ENCODE measurements at places on chromosomes 2 and 18. TPM values are rescaled to one million over a fixed set of nuclear protein-coding genes. Genes with fewer than 3 reads are reported as not detected.

- no peak overlapping the region for H3K27ac ChIP-seq
- no peaks in the 10 kb centered on the region for H3K36me3 ChIP-seq
- H3K4me1 ChIP-seq, result no peaks in the 10 kb centered on the region
- peak; percentile 85 for DNase-seq
- H3K27me3 ChIP-seq, result no peaks in the 10 kb centered on the region
- H3K4me3 ChIP-seq, result no peak overlapping the region
Measured at GRCh38 chr2:29196792-29197788, 81.9 kb downstream of the CLIP4 start.

DNA sequence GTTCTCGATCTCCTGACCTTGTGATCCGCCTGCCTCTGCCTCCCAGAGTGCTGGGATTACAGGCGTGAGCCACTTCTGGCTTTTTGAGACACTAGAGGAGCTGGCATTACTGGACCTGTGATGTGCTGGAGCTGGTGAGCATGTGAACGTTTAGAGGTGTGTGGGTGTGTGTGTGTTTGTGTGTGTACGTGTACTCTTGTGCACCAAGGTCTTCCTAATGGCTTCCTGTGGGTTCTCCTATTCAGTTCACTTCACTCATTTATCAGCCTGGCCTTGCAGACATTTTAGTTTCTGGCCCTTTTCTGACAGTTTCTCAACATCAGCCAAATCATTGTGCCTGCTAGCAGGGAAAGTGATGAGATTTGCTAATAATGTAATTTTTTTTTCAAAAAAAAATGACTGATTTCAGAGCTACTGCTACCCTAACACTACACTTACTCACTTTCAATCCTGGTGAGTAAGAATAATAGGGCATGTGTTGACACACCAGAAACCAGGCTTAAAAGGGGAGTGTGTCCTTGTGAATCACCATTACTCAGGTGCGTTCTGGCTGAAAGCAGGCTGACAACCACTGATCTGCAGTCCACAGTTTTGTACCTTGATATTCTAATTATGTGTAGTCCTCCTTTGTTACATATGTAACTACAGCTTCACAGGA lies 41.0 kb upstream of the ACTR3 start:
- H3K27me3 ChIP-seq, result no peaks in the 10 kb centered on the region
- H3K36me3 ChIP-seq, result peaks cover 19% of the 10 kb centered on the region
- H3K4me3 ChIP-seq, result no peak overlapping the region
- H3K4me1 ChIP-seq, result peaks cover 6% of the 10 kb centered on the region
- H3K27ac ChIP-seq, result peak overlapping the region; percentile 16
- DNase-seq, result peak; percentile 27

- DNase-seq, result no peak
- no peaks in the 10 kb centered on the region for H3K4me1 ChIP-seq
- H3K36me3 ChIP-seq, result no peaks in the 10 kb centered on the region
- H3K4me3 ChIP-seq, result no peak overlapping the region
- H3K27me3 ChIP-seq, result peaks cover 32% of the 10 kb centered on the region
Measured at GRCh38 chr2:62686012-62686685, 19.4 kb upstream of the EHBP1 start.

DNA sequence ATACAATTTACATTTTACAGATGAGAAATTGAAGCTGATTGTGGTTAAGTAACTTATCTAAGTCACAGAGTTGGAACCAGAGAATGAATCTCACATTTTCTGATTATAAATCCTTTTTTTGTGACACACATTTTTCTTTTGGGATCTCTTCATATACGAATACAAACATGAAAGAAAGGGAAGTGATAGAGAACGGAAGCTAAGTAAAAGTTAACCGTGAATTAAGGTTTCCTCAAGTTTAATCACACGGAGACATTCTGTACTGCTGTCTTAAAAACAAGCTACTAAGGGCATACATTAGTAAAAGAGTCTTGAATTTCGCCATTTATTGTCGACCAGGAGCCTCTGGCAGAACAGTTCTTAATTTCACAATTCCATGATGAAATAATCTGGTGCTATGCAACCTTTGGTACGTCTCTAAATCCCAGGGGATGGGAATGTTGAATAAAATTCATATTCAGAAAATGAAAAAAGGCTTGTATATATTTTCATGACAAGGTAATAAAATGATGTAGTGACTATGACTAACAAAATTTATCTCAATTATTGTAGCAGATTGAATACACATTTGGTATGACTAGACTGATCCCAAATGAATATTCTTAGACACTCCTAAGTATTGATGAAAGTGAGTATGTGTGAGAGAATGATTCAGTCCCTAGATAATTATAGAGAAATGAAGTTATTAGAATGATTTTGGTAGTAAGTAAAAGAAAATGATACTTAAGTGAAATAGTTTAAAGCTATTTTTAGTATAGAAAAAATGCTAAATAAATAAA lies 40.3 kb upstream of the ZSWIM2 start:
- no peak overlapping the region for H3K4me3 ChIP-seq
- DNase-seq, result no peak
- H3K27me3 ChIP-seq, result no peaks in the 10 kb centered on the region
- no peak overlapping the region for H3K27ac ChIP-seq

GRCh38 chr18:37501136-37501535 lies 64.5 kb downstream of the CELF4 start:
- H3K27me3 ChIP-seq, result peaks cover 9% of the 10 kb centered on the region
- no peak overlapping the region for H3K27ac ChIP-seq
- no peak overlapping the region for H3K4me3 ChIP-seq
- no peaks in the 10 kb centered on the region for H3K36me3 ChIP-seq
- no peaks in the 10 kb centered on the region for H3K4me1 ChIP-seq

- H3K27ac ChIP-seq, result no peak overlapping the region
- no peak for DNase-seq
- H3K27me3 ChIP-seq, result peaks cover 1% of the 10 kb centered on the region
Measured at GRCh38 chr2:39870871-39871270, 91.8 kb upstream of the THUMPD2 start.

DNA sequence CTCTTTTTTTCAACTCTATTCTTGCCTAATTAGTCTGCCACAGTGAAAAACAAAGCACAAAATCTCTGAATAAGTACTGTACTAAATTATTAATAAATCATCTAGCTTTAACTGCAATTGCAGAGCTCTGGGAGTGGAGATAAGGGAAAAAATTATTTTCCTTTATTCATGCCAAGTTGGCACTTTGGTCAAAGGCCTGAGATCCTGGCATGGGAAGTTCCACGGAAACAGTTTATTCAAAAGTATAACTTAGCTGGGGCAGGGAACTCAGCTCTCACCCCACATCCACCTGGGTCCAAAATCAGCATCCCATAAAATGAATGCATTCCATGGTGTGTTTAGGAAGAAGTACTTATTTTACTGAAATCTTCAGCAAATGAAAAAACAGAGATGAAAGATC lies 185.2 kb upstream of the APCDD1 start:
- no peaks in the 10 kb centered on the region for H3K36me3 ChIP-seq
- H3K27ac ChIP-seq, result no peak overlapping the region
- no peaks in the 10 kb centered on the region for H3K4me1 ChIP-seq
- no peaks in the 10 kb centered on the region for H3K27me3 ChIP-seq
- DNase-seq, result no peak

- no peak overlapping the region for H3K4me3 ChIP-seq
Measured at GRCh38 chr18:23038712-23039111, 96.6 kb upstream of the CABLES1 start.

GRCh38 chr18:24140697-24141096 lies 1.8 kb downstream of the CABYR start:
- H3K36me3 ChIP-seq, result no peaks in the 10 kb centered on the region
- peaks cover 11% of the 10 kb centered on the region for H3K4me1 ChIP-seq
- peaks cover 20% of the 10 kb centered on the region for H3K27me3 ChIP-seq
- no peak overlapping the region for H3K27ac ChIP-seq

- peaks cover 2% of the 10 kb centered on the region for H3K27me3 ChIP-seq
- no peaks in the 10 kb centered on the region for H3K4me1 ChIP-seq
- no peak overlapping the region for H3K27ac ChIP-seq
- no peak overlapping the region for H3K4me3 ChIP-seq
Measured at GRCh38 chr18:9779630-9780029, 71.5 kb downstream of the RAB31 start.

DNA sequence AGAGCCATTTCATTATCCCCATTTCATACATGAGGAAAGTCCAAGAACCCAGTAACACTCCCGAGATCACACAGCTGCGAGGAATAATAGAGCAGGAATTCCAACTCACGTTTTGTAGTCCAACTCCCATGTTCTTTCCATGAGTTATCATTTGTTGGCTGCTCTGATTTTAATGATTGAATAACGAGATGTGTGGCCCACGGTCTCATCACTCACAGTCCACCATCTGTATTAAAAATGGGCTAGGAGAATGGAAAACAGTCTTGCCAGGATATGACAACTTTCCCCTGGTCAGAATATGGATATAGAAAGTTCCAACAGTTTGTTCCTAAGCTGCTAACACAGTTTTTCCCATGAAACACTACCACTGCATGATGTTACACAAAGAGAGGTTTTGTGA lies 147.5 kb downstream of the METTL4 start:
- H3K4me1 ChIP-seq, result no peaks in the 10 kb centered on the region
- no peak overlapping the region for H3K27ac ChIP-seq
- no peak for DNase-seq
- H3K27me3 ChIP-seq, result peaks cover 12% of the 10 kb centered on the region
- H3K4me3 ChIP-seq, result no peak overlapping the region

GRCh38 chr2:39546937-39547336 lies 109.9 kb upstream of the MAP4K3 start:
- peaks cover 2% of the 10 kb centered on the region for H3K4me1 ChIP-seq
- no peak overlapping the region for H3K4me3 ChIP-seq
- H3K36me3 ChIP-seq, result no peaks in the 10 kb centered on the region
- DNase-seq, result no peak
- peaks cover 2% of the 10 kb centered on the region for H3K27me3 ChIP-seq
- H3K27ac ChIP-seq, result no peak overlapping the region

- H3K27me3 ChIP-seq, result no peaks in the 10 kb centered on the region
- H3K27ac ChIP-seq, result no peak overlapping the region
- H3K36me3 ChIP-seq, result no peaks in the 10 kb centered on the region
- H3K4me3 ChIP-seq, result no peak overlapping the region
- no peak for DNase-seq
- no peaks in the 10 kb centered on the region for H3K4me1 ChIP-seq
Measured at GRCh38 chr18:27652480-27653121, 467.5 kb upstream of the CHST9 start.

DNA sequence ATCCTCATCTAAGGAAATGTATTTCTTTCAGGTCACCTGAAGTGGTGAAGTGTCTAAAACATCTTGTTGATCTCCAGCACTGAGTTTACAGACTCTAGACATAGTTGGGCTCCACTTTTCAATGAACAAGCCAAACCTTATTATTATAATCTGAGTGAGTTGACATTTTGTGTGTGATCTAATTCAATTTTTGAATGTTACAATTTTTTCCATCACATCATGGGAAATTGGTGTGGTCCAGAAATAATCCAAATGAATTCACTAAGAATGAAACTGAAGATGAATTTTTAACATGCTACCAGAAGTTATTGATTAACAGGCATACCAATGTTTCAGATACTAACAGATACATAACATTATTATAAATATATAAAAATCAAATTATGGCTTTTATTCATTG lies 75.6 kb upstream of the EFEMP1 start:
- H3K4me3 ChIP-seq, result no peak overlapping the region
- H3K27ac ChIP-seq, result no peak overlapping the region
- DNase-seq, result no peak
- no peaks in the 10 kb centered on the region for H3K36me3 ChIP-seq
- H3K4me1 ChIP-seq, result no peaks in the 10 kb centered on the region

- H3K27ac ChIP-seq, result no peak overlapping the region
- no peaks in the 10 kb centered on the region for H3K4me1 ChIP-seq
- DNase-seq, result no peak
- no peak overlapping the region for H3K4me3 ChIP-seq
- peaks cover 3% of the 10 kb centered on the region for H3K27me3 ChIP-seq
Measured at GRCh38 chr2:149389506-149390167, 59.2 kb downstream of the LYPD6 start.

GRCh38 chr2:177557794-177558193 lies 165.2 kb downstream of the AGPS start:
- no peak overlapping the region for H3K4me3 ChIP-seq
- H3K27ac ChIP-seq, result no peak overlapping the region
- no peak for DNase-seq
- H3K36me3 ChIP-seq, result no peaks in the 10 kb centered on the region

DNA sequence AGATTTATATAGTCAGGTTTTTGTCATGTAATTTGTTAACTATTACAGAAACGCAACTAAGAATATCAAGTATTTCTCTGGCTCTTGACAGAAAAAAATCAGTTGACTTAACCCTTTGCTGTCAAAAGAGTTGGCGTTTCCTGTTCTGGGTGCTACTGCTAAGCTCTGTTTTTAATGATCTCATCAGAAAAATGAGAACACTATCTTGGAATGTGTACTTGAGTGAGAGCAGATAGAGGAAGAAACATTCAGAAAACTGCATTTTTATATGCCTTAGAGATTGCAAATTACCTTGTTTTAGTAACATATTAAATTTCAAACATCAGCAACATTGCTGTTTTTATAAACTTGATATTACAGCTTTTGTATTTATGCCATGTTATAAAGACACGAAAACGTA lies 297.9 kb downstream of the RDH14 start:
- no peaks in the 10 kb centered on the region for H3K36me3 ChIP-seq
- H3K4me3 ChIP-seq, result no peak overlapping the region
- H3K27me3 ChIP-seq, result no peaks in the 10 kb centered on the region
- H3K27ac ChIP-seq, result no peak overlapping the region
- no peak for DNase-seq

GRCh38 chr2:131105950-131106801 lies 1.0 kb downstream of the PLEKHB2 start:
- peaks cover 27% of the 10 kb centered on the region for H3K36me3 ChIP-seq
- peak overlapping the region; percentile 95 for H3K27ac ChIP-seq
- H3K4me1 ChIP-seq, result peaks cover 52% of the 10 kb centered on the region

DNA sequence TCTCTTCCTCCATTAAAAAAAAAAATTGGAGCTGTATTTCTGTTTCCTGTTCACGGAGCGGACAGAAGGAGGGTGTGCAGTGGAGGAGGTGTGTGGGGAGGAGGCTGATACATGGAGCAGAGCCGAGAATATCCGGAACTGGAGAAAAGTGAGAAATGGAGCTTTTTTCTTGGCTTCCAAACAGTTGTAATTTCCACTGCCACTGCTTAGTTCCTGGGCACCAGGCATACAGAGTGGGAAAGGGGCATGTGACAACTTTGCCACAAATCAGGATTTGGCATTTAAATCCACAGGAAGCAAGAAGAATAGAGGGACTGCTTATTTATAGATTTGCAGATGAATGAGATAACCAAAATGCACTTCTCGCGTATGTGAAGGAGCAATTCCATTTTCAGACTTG lies 71.2 kb downstream of the BCL11A start:
- no peak for DNase-seq
- H3K27ac ChIP-seq, result no peak overlapping the region
- H3K4me1 ChIP-seq, result no peaks in the 10 kb centered on the region
- H3K4me3 ChIP-seq, result no peak overlapping the region

DNA sequence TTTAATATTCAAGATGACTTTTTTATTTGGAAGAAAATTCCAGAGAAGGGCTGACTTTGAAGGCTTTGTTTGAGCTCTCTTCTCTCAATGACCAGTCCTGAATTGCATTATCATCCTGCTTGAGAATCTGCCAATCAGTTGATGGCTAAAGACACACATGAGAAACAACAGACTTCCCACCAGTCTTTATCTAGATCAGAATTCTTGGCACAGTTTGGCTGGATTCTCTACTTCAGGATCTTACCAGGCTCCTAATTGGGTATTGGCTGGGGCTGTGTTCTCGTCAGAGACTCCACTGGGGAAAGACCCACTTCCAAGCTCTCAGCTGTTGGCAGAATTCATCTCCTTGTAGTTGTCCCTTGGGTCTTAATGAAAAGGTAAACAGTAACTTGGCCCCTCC lies 86.0 kb downstream of the WDSUB1 start:
- peaks cover 15% of the 10 kb centered on the region for H3K4me1 ChIP-seq
- H3K27me3 ChIP-seq, result no peaks in the 10 kb centered on the region
- no peak for DNase-seq

FHL2 gene
- 4.4 TPM for total RNA-seq

TTR gene
- total RNA-seq, result not detected

GREB1L gene
- total RNA-seq, result not detected

CENPO gene
- total RNA-seq, result 40.7 TPM

PROC gene
- not detected for total RNA-seq

RGPD3 gene
- total RNA-seq, result 0.20 TPM

SCYGR7 gene
- total RNA-seq, result not detected

VAMP8 gene
- 91.1 TPM for total RNA-seq

Measured in activated CD8-positive, alpha-beta T cell treated with anti-CD3 and anti-CD28 coated beads for 36 hours (primary cell).